SW 1271 (cell line): ENCODE measurements at places on chromosomes 7 and 10.

GRCh38 chr7:95601316-95601715 lies 5.0 kb upstream of the PDK4 start:
- DNase-seq: no peak

- no peak for DNase-seq
These were observed 3.4 kb downstream of the ZNF239 start for GRCh38 chr10:43570971-43571370.

DNA sequence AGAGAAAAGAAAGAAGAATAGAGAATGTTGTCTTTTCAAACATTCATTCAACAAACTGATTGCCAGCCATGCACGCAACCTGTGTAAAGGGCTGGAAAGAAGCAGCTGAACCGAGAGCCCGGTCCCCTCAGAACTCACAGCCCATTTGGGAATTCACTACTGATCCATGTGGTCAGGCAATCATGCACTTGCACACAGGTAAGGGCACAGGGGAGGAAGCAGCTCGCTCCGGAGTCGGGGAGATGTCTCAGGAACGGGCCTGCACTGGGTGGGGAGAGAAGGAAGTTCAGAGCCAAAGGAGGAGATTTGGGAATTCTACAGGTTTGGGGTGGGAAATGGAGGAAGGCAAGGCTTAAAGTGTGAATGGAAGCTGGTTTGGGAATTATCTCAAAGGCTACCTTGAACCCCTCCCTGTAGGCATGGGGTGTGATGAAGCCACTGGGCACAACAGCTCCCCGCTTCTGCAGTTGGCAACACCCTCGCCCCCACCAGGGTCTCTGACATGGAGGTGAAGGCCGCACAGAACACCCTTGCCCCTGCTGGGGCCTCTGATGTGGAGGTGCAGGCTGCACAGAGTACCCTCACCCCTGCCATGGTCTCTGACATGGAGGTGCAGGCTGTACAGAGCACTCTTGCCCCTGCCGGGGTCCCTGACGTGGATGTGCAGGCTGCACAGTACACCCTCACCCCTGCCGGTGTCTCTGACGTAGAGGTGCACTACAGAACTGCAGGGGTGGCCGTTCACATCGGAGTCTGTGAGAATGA lies 194.4 kb upstream of the RNF32 start:
- no peak for DNase-seq

DNA sequence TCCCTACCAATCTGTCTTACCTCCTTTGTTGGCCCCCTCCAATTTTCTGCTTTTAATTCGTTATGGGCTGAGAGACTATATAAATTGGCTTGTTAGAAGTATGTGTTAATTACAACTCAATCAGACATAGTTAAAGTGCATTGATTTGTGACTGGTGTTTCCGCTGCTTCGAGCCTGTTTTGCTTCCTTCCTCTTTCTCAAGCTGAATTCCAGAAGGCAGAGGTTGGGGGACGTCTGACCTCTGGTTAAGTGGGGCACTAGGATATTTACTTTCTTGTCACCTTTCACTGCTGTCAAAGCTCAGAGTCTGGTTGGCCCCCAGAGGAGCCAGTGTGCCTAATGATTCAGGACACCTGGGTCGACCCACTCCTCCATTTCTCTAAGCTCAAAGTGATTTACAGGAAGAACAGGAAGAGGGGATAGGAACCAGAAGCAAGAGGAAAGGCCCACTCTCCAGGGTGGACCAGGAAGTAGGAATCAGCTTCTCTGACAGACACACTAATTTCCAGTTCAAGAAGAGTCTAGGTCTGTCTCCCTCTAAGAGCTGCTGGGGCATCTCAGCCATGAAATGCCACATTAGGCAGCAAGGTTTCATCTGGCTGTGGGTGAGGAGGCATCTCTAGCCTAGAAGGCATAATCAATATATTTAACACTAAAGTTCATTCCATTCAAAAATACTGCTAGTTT lies 397.2 kb upstream of the NPVF start:
- DNase-seq: no peak

GRCh38 chr7:3649678-3650440 lies 348.8 kb downstream of the SDK1 start:
- DNase-seq: no peak

- DNase-seq: no peak
These were observed 418.9 kb downstream of the DNAJB6 start for GRCh38 chr7:157755741-157756140.

DNA sequence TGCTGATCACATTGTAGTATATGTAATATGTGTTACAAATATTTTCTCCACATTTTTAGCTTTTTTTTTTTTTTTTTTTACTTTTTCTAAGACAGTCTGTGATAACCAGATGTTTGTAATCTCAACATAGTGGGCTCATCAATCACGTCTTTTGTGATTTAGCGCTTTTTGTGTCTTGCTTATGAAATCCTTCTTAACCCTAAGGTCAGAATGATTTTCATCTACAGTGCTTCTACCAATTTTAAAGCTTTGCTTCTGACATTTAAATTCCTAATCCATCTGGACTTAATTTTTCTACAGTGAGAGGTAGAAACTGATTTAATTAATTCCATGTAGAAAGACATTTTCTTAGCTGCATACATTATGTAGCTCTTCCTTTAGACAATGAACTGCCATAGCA lies 626.4 kb downstream of the TNS3 start:
- DNase-seq: no peak
